PC-9 (cell line): ENCODE measurements at places on chromosomes 6 and 20.

DNA sequence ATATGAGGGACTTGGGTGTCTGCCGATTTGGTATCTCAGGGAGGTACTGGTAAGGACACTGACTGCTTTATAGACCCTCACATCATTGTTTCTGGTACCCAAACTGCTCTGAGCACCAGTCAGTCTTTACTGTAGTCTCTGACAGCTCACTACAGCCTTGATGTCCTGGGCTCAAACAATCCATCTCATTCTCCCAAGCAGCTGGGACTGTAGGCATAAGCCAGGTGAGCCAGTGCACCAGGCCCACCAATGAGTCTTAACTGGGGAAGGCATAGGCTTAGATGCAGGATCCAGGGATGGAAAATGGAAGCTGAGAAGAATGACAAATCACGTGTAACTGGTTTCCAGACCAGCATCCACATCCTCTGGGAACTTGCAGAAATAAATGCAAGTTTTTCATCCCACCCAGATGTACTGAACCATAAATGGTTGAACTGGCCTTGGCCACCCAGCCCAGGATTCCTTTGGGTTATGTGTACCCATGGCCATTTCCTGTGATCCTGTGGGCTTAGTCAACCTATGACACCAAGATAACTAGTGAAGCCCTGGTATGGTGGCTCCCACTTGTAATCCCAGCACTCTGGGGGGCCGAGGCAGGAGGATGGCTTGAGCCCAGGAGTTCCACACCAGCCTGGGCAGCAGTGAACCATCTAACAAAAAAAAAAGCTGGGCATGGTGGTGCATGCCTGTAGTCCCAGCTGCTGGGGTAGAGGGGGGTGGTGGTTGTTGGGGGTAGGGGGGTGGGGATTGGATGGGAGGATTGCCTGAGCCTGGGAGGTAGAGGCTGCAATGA is 5.8 kb downstream of the TUBB start:
- H3K27ac ChIP-seq = peak overlapping the region; percentile 25; the same call in 1 of the 2 replicates
- H3K4me1 ChIP-seq = peaks cover 13% of the 10 kb centered on the region; the same call in 1 of the 2 replicates
- peaks cover 46% of the 10 kb centered on the region for H3K36me3 ChIP-seq
- no peak for DNase-seq
- H3K4me3 ChIP-seq = no peak overlapping the region

- no peaks in the 10 kb centered on the region; the same call in 1 of the 2 replicates for H3K36me3 ChIP-seq
- H3K27ac ChIP-seq = no peak overlapping the region
Measured at GRCh38 chr6:169776379-169776778, 25.0 kb downstream of the ERMARD start.

DNA sequence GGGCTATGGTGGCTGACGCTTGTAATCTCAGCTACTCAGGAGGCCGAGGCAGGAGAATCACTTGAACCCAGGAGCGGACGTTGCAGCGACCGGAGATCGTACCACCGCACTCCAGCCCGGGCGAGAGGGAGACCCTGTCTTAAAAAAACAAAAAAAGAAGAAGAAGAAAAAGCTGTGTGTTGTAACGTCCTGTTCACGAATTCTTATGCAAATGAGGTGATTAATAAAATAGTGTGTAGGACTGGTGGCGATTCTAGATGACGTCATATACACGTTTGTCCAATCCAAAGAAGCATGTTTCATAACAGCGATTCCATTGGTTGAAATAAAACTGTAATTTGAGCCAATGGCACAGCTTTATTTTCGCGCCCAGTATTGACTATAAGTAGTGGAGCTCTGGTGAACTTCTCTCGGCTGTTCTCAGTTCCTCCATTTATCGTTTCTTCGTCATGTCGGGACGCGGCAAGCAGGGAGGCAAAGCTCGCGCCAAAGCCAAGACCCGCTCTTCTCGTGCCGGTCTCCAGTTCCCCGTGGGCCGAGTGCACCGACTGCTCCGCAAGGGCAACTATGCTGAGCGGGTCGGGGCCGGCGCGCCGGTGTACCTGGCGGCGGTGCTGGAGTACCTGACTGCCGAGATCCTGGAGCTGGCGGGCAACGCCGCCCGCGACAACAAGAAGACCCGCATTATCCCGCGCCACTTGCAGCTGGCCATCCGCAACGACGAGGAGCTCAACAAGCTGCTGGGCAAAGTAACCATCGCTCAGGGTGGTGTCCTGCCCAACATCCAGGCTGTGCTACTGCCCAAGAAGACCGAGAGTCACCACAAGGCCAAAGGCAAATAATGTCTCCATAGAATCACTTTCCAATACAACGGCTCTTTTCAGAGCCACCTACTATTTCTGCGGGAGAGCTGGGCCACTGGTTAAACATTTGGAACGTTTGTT is 47.0 kb downstream of the OR2B2 start:
- no peaks in the 10 kb centered on the region for H3K36me3 ChIP-seq
- peak; percentile 67 for DNase-seq
- 0 out of 2 replicates have a peak overlapping the region, but pooled peaks have one; percentile 34 for H3K27ac ChIP-seq
- no peaks in the 10 kb centered on the region for H3K4me1 ChIP-seq
- peak overlapping the region; percentile 55 for H3K4me3 ChIP-seq
- no peaks in the 10 kb centered on the region for H3K27me3 ChIP-seq

DNA sequence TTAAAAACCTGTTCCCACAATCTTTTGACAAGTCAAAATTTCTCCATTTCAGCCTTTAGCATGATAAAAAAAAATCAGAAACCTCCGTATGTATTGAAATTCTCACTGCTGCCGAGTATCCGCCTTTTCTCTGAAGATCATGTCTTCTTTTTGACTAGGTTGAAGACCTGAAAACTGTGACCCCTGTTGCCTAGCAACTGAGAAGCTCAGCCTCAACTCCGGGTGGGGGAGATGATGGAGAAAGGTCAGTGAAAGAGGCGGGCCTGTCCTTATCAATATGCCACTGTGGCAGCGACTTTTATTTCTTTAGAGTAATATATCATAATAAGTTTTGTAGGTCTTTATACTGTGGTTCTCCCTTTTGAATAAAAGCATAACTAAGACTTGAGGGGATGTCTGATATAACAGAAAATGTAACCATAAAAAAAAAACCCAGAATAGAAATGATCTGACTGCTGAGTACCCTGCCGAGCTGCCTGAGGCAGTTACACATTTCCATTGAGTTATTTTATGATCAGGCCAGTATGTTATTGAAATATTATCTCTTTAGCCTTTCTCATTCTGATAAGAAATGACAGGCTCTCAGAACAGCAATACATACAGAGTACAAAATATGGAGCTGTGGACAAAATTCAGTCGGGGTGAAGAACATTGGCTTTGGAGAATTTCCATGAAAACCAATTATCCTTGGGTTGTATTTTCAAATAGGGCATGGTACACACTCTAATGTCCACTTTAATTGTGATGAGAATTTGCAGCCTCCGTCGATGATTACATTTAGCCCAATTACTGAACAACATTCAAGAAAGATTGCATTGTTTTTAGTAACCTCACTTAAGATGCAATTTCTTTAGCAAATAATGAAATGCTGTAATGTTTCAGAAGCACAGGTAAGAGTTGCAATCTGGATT is 136.7 kb upstream of the EEF1E1 start:
- H3K27ac ChIP-seq = no peak overlapping the region
- 0 out of 2 replicates have a peak, but pooled peaks cover 3% of the 10 kb centered on the region for H3K27me3 ChIP-seq
- no peaks in the 10 kb centered on the region for H3K36me3 ChIP-seq

DNA sequence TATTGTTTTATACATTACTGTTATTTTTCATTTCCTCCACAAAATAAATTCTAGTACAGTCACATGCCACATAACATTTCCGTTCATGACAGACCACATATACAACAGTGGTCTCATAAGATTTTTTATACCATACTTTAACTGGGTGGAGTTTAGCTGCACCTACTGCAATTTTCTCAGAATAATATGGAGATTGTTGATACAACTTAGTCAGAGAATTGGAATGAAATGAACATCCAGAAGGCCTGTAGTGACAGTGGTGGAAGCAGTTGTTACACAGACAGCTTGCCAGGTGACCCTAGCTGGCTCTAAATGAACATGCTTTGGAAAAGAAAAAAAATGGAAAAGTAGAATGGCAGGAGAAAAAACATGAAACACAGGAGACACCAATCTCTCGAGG is 183.2 kb upstream of the TCF21 start:
- no peaks in the 10 kb centered on the region for H3K36me3 ChIP-seq
- peak; percentile 12 for DNase-seq
- no peak overlapping the region for H3K27ac ChIP-seq

GRCh38 chr6:170272341-170273065 is 18.4 kb downstream of the DLL1 start:
- H3K27ac ChIP-seq = no peak overlapping the region
- H3K4me1 ChIP-seq = no peaks in the 10 kb centered on the region
- H3K4me3 ChIP-seq = no peak overlapping the region
- no peak for DNase-seq

- peak overlapping the region; percentile 78 for H3K4me3 ChIP-seq
- H3K4me1 ChIP-seq = peaks cover 34% of the 10 kb centered on the region
- H3K27me3 ChIP-seq = no peaks in the 10 kb centered on the region
- no peaks in the 10 kb centered on the region for H3K36me3 ChIP-seq
Measured at GRCh38 chr20:3238616-3239025, 369 bp downstream of the SLC4A11 start.

GRCh38 chr6:42075159-42075838 is 25.0 kb downstream of the TAF8 start:
- peak; percentile 72 for DNase-seq
- H3K36me3 ChIP-seq = no peaks in the 10 kb centered on the region
- H3K27ac ChIP-seq = no peak overlapping the region

DNA sequence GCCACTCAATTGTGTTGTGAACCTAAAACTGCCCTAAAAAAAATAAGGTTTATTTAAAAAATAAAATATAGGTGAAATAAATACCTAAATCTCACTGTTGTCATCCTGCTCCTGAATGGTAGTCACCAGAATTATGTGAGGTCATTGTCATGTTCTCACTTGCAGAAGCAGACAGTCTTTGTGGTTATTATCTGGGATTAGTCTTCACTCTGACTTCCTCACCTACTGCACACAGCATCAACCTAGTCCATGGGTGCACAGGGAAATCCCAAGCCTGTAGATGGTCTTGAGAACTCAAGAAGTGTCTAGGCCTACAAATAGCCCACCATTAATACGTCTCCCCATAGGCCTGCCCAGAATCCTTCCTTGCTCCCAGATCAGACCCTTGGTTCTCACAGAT is 97.0 kb downstream of the FOXF2 start:
- H3K36me3 ChIP-seq = no peaks in the 10 kb centered on the region
- DNase-seq = no peak
- peaks cover 24% of the 10 kb centered on the region for H3K4me1 ChIP-seq

GRCh38 chr6:84441456-84441855 is 214.0 kb upstream of the CEP162 start:
- no peak for DNase-seq
- H3K4me3 ChIP-seq = no peak overlapping the region
- H3K27me3 ChIP-seq = no peaks in the 10 kb centered on the region
- H3K36me3 ChIP-seq = no peaks in the 10 kb centered on the region
- no peak overlapping the region for H3K27ac ChIP-seq

DNA sequence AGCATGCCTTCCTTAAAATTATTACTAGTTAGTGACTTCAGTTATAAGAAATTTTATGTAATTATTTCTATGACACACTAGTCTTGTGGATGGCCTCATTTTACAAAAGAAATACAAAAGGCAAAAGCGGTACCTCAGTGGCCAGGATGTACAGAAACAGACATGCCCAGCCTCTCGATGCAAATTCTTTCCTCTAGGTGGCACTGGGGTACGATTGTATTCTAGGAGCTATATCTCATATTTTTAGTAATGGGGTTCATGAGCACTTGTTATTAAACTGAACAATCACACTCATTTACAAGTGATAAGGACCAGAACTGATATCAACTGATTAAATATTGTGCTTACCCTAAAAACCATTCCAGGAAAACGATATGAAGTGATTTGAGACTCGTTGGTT is 59.8 kb downstream of the SOD2 start:
- peaks cover 34% of the 10 kb centered on the region for H3K27me3 ChIP-seq
- H3K4me3 ChIP-seq = no peak overlapping the region
- H3K27ac ChIP-seq = no peak overlapping the region
- H3K4me1 ChIP-seq = no peaks in the 10 kb centered on the region

- no peak overlapping the region for H3K4me3 ChIP-seq
- H3K36me3 ChIP-seq = no peaks in the 10 kb centered on the region
- no peak for DNase-seq
- H3K27ac ChIP-seq = no peak overlapping the region
- no peaks in the 10 kb centered on the region for H3K27me3 ChIP-seq
Measured at GRCh38 chr20:57884956-57885355, 175.1 kb upstream of the PMEPA1 start.

DNA sequence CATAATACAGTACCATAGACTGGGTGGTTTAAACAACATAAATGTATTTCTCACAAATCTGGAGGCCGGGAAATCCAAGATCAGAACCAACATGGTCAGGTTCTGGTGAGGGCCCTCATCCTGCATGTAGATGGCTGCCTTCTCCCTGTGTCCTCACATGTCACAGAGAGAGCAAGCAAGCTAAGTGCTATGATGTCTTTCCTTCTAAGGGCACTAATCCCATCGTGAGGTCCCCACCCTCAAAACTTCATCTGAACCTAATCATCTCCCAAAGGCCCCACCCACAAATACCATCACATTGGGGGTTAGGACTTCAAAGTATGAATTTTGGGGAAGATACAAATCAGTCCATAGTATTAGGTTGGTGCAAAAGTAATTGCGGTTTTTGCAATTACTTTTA is 56.8 kb downstream of the CCDC170 start:
- H3K4me1 ChIP-seq = no peaks in the 10 kb centered on the region
- DNase-seq = no peak
- no peaks in the 10 kb centered on the region for H3K27me3 ChIP-seq
- no peak overlapping the region for H3K4me3 ChIP-seq
